ENCODE measurements at places on chromosomes 2 and 18.
A peak's percentile ranks its signal among the peaks of the same experiment; 100 is the strongest.

- DNase-seq: peak; percentile 11
These were observed 124.9 kb downstream of the ARHGAP15 start for GRCh38 chr2:143254110-143254509.

- no peak for DNase-seq
These were observed 35.6 kb upstream of the NDUFV2 start for GRCh38 chr18:9066817-9067306.

DNA sequence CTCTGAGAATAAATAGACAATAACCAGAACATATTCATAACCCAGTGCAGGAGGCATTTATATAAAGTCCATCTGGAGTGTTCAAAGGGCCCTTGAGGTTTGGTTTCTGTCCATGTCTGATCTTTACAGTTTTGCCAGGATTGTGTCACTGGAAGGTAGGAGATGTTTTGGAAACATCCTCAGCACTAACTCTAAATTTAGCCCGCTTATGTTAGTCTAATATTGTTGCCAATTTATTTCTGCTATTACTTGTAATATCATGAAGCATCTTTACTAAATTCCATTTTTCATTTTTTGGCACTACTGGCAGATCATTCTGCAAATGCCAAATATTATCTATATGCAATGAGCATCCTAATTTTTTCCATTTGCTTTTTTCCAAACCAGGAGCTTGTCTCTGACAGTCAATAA is 22.4 kb upstream of the REV1 start:
- no peak for DNase-seq

- no peak for DNase-seq
These were observed 84.8 kb upstream of the XIRP2 start for GRCh38 chr2:166803373-166804000.

- DNase-seq: no peak
These were observed 68.1 kb upstream of the STK39 start for GRCh38 chr2:168315331-168316072.

GRCh38 chr18:69758458-69758857 is 189.2 kb downstream of the CD226 start:
- DNase-seq: no peak

GRCh38 chr2:31888550-31888949 is 122.3 kb downstream of the MEMO1 start:
- DNase-seq: no peak

DNA sequence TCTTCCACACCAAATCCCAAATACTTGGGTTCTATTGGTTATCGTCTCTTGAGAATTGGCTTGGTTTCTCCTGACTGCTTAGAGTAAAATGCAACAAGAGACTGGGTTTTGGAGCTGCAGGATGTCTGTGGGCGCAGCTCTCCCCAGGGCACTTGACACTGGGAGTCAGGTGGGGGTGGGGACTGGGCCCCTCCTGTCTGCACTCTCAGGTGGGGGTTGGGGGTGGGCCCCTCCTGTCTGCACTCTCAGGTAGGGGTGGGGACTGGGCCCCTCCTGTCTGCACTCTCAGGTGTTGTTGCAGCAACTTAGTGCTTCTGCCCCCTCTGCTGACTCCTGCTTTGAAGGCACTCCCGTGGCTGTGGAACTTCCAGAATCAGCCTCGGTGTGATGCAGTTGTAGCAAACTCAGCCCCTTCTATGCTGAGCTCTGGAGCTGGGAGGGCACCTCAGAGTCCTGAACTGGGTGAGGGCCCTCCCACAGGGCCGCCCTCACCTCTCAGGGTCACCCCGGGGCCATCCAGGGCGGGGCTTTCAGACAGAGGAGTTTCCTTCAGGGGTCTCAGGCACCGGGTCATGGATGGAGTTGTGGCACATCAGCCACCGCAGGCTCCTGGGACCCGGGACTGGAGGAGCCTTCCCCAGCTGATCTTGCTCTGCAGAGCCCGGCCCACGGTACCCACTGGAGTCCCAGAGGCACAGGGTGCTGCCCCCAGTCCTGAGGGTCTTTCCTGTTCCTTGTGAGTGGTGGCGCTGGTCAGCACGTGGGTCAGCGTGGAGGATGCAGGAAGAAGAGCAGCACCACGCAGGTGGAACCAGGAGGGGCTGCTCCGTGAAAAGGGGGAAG is 22.9 kb upstream of the CIDEA start:
- DNase-seq: no peak

DNA sequence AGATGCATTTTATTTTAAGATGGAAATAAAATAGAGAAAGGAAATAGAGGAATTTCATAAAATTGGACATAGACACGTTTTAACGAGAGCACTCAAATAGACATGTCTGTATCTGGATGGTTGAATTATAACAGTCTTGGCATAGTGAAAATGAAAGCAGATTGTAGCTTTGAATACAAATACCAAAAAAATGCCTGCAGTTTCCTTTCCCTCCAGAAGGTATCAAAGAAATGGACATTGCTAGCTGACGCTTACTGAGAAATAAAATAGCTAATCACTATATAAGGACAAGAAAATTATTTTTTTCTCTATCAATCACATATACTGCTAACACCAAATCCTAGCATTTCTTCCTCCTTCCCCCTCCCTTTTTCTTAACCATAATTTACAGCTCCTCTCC is 11.4 kb upstream of the MAPRE2 start:
- peak; percentile 71 for DNase-seq

- DNase-seq: no peak
These were observed 1579.0 kb upstream of the NXPH2 start for GRCh38 chr2:140359056-140359771.

DNA sequence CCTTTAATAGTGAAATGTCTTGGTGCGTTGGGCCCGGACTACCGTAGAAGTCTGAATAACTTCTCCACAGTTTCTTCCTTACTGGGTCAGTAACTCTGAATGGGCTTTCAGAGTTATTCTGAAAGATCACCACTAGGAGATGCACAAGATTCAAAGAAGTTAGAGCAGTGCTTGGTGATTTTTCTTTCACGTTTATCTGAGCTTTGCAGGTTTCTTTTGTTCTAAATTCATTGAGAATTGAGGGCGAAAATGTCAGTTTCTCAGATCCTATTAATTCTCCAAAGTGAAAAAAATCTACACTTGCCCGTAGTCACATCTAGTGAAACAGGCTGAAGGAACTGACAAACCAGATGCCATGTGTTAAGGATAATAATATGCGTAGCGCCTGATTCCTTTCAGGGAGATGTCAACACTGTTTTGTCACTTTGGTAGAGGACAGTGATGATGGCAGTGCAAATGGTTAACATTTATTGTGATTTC is 70.1 kb downstream of the QPCT start:
- peak; percentile 50 for DNase-seq

- no peak for DNase-seq
These were observed 85.8 kb downstream of the GRB14 start for GRCh38 chr2:164535280-164536025.

DNA sequence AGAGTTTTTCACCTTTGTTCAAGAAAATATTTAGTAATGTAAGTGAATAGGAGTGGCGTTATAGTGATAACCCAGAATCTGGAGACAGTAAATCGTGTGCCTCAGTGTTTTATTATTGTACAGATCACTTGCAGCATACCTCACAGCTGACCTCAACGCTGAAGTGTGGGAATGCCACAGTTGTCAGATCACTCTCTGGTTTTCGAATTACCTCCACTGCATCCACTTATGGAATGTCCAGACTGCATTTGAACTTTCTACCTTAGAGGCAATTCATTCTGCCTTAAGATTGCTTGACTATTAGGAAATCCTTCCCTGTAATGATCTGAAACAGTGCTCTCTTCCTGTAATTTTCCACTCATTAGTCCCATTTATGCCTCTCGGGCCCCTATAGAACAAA is 164.5 kb upstream of the ALPP start:
- no peak for DNase-seq

DNA sequence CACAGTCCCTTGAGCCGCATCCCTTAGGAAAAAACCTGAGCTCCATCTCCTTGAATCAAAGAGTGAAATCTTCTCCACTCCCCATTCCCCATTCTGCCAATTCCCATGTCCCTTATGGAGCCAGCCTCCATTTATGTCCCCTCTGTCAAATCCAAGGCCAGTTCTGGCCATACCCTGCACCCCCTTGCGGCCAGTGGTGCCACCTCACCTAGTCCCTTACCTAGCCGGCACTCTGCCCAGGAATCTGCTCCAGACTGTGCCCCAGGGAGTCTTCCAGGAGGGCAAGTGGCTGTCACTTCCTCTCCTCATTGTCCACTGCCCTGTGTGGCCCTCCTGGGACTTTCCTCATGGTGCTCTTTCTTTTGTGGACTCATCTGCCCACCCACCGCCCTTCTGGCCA is 195.4 kb upstream of the RMP24 start:
- no peak for DNase-seq

DNA sequence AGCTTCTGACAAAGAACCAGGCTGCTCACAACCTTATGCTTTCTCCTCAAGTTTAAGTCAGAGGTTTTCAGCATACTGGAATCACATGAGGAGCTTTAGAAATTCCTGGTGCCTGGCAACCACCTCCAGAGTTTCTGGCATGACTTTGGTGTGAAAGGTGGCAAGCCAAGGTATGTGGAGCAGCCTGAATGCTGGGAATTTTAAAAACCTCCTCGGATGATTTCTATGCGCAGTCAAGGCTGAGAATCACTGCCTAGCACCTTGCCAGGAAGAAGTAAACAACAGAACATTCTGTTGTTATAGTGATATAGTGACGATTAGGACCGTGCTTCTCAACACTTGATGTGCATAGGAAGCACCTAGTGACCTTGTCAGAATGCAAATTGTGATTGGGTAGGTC is 11.7 kb downstream of the CCBE1 start:
- DNase-seq: no peak

DNA sequence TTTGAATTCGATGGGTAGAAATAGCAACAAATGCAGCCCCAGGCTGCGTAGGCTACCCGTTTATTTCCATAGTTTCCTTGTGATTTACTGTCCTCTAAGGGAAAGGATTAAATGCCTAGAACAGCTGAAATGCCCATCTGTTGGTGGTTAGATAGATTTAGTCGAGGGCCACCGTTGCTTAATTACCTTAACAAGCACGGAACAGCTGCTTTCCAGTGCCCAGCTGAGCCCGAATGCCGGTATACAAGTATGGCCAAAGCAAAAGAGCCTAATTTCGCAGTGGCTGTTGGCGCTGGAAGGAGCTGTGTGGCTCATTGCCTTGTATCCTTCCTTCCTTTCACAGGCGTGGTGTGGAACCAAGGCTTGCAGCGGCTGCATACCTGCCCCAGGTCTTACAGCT is 109.1 kb downstream of the CABLES1 start:
- DNase-seq: no peak

DNA sequence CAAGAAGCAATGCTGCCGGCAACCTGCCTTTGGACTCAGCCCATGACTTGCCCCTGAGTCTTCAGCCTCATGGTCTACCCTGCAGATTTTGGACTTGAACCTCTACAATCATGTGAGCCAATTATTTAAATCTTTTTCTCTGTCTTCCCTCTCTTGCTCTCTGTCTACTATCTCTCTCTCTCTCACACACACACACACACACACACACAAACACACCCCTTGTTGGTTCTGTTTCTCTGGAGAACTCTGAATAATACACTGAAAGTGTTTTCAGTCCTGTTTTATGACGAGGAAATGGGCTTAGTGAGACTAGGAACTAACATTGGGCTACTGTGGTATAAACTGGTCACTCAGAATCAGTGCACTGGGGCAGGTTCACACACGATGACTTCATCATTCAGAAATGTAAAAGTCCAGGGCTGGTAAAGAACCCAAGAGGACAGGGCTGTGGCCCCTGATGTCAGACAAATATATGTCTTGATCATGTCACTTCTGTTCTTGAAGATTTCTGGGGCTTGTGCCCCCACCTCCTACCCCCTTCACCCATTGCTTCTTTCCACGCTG is 266.1 kb upstream of the SIX2 start:
- no peak for DNase-seq

DNA sequence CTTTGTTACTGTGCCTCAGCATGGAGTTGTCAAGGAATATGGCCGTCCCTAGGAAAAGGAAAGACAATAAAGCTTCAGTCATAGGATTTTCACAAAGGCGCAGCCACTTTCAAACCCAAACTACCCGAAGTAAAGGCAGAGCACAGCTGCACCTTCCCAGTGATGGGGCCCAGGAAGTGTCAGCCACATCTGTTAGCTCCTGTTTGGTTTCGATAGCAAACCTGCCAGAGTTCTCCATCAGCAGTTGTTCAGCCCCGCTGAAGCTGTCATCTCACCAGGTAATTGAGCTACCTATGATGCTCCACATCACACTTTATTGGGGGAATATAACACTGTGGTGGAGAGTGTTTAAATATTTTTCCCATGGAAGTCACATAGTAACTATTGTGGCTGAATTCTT is 80.7 kb downstream of the LRATD1 start:
- no peak for DNase-seq

GRCh38 chr2:44886414-44886813 is 55.1 kb upstream of the SIX3 start:
- no peak for DNase-seq

DNA sequence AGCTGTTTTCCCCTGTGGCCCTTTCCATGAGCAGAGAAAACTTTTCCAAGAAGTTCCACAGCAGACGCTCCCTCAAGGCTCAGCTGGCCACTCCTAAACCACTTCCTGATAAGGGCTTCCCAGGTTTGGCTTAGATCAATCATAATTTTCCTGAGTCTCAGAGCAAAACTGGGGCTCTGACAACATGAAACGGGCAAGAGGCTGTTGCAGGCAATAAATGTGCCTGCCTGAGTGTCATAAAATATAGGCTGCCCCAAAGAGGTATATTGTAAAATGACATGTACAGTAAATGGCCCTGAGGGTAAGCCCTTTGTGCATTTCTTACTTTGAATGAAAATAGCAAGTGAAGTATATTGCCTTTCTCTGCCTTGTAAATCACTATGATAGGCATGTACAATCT is 105.6 kb upstream of the UXS1 start:
- DNase-seq: no peak

GRCh38 chr2:113013336-113013661 is 8.0 kb downstream of the IL36A start:
- no peak for DNase-seq

- DNase-seq: no peak
These were observed 18.1 kb downstream of the SMAD2 start for GRCh38 chr18:47912343-47912742.

DNA sequence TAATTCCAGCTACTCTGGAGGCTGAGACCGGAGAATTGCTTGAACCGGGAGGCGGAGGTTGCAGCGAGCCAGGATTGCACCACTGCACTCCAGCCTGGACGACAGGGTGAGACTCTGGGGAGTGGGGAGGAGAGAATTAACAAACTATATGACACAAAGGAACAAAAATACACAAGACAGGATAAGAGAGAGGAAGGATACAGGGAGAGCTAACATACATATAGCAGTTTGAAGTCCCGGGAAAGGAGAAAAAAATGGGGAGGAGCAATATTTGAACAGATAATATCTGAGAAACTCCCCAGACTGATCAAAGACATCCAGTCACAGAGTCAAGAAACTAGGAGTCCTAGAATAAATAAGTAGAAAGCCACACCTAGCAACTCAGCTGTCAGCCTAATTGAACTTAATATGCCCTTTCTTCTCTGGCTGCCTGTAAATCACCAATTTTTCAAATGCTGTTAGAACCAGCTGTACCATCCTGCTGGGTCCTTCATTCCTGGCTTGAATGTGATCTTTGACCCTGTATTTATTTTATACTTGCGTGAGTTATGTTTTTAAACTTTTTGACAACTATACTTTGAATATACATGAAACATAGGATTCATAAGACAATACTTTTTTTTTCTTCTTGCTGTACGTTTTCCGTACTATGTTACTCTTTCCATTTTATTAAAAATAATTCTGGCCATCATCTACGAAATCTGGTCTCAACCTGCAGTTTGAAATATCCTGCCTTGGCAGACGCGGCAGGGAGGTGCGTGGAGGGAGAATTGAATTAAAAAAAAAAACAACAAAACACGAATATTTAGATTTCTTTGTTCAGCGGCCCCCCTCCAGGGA is 876 bp upstream of the CYP27A1 start:
- no peak for DNase-seq
